ENCODE measurements at places on chromosomes 2 and 18.

GRCh38 chr2:170771421-170771937 is 1.3 kb downstream of the ERICH2 start:
- no peak for DNase-seq

GRCh38 chr18:57794951-57795728 is 8.0 kb downstream of the ATP8B1 start:
- no peak for DNase-seq

GRCh38 chr2:41579806-41580205 is 468.0 kb upstream of the PKDCC start:
- DNase-seq, result no peak

DNA sequence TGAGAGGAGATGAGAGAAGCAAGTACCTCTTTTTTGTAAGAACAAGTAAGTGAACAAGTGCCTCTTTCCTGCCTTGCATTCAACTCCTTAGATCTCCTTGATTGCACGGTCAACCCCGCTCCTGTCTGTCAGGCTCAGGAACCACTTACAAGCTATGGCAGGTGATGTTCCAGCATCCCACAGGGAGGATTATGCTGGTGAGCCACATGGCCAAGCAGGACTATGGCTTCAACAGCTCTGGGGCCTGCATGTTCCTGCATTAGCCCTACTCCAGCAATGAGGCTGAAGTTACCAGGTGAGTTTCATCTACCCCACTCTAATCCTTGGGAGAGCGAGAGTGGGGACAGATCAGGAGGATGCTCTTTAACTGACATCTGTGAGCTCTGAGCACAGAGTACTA is 29.5 kb downstream of the TTC32 start:
- no peak for DNase-seq

Measured in amygdala (tissue), 56 donors.